ENCODE measurements at places on chromosomes 2 and 18. TPM values are rescaled to one million over a fixed set of nuclear protein-coding genes. Genes with fewer than 3 reads are reported as not detected.

RFX8 gene
- 0.13 TPM for total RNA-seq

DNA sequence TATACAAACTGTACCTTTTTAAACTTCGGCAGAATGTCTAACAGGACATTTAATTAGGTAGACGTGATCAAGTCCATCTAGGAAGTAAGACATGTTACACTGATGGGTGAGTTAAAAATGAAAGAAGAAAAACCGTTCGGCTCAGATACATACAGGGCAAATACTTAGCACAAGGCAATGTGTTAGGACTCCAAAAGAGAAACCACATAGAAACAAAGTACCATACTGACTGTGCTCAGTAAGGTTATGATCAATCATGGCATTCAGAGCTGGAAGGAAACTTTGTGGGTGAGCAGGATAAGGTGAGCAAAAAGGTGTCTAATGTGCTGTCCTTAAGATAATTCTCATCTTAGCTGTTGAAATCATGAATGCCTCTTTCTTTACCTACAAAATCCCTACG lies 211.9 kb downstream of the STK39 start:
- DNase-seq, result no peak

DNA sequence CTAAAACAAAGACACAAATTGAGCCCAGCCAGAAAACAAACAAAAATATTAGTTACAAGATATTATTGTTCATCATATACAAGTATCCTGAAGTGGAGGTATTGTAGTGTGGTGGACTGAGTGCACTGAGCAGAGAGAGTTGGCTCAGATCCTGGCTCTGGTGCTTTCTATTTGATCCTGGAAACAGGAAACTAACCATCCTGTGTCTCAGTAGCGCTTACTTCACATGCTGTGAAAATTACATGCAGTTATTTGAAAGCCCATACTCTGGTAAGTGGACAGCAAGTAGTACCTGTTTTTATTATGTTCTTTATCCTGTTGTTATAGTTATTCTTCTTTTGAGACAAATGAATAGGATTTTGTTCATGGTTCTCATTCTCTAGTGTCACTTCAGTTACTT lies 84.3 kb upstream of the CRIM1 start:
- peak; percentile 2 for DNase-seq

DNA sequence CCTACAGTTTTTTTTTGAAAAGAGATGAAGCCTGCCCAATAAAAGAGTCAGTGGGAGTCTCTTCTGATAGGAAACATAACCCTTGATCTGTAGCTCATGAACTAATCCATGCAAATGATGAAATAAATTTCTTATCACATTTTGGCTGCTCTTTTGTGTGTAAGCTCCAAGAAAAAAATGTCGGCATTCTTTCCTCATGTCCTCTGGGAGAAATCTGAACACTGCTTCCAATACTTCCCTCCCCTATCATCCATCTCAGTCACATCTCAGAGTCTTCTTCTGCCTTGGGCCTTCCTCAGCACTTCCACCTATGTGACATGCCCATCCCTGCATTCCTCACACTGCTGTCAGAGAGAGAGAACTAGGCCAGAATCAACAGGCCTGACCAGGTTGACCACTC lies 395.7 kb upstream of the ST6GAL2 start:
- DNase-seq, result no peak

RTP5 gene
- not detected for total RNA-seq

GRCh38 chr18:59910967-59911366 lies 11.2 kb downstream of the PMAIP1 start:
- DNase-seq, result no peak

DNA sequence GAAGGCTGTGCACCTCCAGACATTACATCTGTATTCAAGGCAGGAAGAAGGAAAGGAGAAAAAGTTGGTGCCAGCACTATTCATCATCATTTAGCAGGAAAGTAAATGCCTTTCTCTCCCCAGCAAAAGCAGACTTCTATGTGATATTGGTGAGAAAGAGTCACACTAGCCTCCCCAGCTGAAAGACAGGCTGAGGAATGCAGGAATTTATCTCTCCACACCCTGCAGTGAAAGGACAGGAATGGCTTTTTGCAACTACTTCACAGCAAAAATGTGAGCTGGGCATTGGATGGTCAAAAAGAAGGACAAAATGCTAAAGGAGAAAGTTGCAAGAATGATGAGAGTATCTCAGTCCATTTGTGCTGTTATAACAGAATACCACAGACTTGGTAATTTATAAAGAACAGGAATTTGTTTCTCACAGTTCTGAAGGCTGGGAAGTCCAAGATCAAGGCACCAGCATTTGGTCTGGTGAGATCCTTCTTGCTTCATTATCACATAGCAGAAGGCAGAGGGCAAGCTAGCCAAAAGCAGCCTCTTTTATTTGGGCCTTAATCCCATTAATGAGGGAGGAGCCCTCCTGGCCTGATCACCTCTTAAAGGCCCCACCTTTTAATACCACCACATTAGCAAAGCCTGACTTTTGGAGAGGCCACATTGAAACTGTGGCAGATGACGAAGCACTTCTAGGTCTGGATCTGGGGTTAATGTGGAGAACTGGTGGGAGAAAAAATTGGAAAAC lies 388.1 kb upstream of the SLC14A2 start:
- DNase-seq, result no peak

SLC14A1 gene
- not detected for total RNA-seq

GRCh38 chr2:112727276-112728028 lies 6.6 kb downstream of the NT5DC4 start:
- no peak for DNase-seq

GRCh38 chr2:20488782-20489181 lies 41.9 kb downstream of the RHOB start:
- DNase-seq, result no peak

GRCh38 chr2:205759257-205759656 lies 77.0 kb downstream of the NRP2 start:
- no peak for DNase-seq

DNA sequence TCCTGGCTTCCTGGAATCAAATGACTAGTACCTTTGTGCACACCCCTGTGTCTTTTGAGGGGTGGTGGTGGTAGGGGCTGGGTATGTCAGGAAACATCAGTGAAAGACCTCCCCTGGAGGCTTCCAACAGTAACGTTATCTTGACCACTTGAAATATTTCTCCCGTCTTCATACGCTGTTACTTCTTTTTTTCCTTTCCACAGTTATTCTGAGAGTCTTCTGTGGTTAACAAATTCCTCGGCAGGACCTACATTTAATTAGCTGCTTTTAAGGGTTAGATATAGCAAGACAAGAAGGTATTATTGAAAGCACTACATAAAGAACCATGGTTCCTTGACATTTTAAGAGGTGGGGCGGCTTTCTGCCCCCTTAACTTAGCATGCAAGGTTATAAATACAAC lies 34.6 kb downstream of the UGP2 start:
- DNase-seq, result no peak

- DNase-seq, result no peak
These were observed 9.3 kb downstream of the MEIS1 start for GRCh38 chr2:66443979-66444861.

GRCh38 chr18:59990121-59990823 lies 90.5 kb downstream of the PMAIP1 start:
- no peak for DNase-seq

SRD5A2 gene
- total RNA-seq, result not detected

GRCh38 chr2:134073023-134073422 lies 180.8 kb upstream of the MGAT5 start:
- no peak for DNase-seq

DNA sequence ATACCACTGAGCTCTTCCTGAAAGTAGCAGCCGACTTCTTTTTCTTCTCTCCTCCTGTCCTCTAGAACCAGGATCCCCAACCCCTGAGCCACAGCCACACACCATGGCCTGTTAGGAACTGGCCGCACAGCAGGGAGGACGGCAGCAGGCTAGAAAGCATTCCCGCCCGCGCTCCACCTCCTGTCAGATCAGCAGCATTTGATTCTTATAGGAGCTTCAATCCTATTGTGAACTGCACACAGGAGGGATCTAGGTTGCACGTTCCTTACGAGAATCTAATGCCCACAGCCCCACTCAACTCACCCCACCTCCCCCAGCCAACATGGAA lies 179.1 kb upstream of the SH3BP4 start:
- DNase-seq, result no peak

SH3RF3 gene
- 8.9 TPM for total RNA-seq

GRCh38 chr2:108889907-108890306 lies 99.1 kb downstream of the EDAR start:
- DNase-seq, result no peak

RNF152 gene
- total RNA-seq, result 83.6 TPM

DNA sequence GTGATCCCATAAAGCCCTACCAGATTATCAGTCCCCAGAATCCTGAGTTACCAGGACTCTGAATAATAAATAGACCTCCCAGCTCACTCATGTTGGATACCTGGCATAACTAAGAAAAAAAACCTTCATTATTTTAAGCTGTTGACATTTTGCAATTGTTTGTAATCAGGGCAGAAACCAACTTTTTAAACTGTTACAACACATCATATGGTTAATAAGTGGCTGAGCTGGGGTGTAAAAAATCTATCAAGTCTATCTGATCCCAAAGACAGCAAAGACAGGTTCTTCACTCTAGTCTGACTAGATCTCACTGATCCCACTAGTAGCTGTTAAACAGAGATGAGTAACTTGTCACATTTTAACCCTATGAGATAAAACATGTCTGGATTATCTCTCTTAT lies 370.3 kb downstream of the RIT2 start:
- no peak for DNase-seq

AKAIN1 gene
- not detected for total RNA-seq

RAD51AP2 gene
- total RNA-seq, result not detected

EMILIN1 gene
- 21.3 TPM for total RNA-seq

DNA sequence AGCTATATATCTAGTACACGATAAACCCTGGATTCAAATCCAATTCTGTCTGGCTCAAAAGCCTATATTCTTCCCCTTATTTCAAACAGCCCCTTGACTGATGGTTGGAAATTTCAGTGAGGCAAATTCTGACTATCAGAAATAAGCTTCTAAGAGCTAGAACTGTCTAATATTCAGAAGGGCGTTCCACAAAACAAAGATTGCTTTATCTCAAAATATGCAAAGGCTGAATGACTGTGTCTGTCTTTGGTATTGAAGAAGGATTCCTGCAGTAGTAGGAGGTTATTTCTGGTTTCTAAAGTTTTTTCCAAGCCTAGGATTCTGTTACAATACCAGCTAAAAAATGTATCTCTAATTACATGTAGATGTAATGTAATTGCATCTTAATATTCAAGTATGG lies 31.1 kb downstream of the DRC1 start:
- DNase-seq, result no peak
